CD4-positive, alpha-beta T cell treated with Interleukin-1 beta for 1 hour (primary cell): ENCODE measurements at places on chromosomes 2 and 18.

- no peak for DNase-seq
Observed at GRCh38 chr2:31580321-31581117, at the start of gene SRD5A2. SRD5A2 (minus strand) TSS chr2:31580938; CDS start chr2:31580900, 38 bp downstream.

DNA sequence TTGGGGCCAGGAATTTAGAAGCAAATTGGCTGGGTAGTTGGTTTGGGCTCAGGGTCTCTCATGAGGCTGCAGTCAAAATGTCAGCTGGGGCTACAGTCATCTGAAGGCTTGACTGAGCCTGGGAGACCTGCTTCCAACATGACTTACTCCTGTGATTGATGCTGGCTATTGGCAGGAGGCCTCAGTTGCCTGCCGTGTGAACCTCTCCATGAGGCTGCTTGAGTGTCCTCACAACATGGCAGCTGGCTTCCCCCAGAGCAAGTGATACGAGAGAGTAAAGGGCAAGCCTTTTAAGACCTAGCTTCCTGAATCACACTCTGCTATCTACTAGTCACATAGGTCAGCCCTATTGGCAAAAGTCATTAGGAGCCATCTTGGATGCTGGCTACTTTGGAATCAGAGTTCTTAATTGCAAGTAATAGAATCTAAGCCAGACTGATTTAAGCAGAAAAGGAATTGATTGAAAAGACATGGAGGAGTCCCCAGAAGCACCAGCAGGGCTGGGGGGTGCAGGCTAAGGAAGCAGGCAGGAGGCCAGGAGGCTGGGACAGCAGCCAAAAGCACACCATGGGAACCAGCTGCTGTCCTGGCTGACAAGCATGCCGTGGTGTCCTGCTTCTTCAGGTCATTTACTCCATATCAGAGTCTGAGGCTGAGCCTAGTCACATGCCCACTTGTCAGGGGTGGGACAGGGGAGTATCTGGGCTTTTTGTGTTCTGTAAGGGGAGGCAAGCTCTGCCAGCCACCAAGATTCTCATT is 7.8 kb upstream of the GIGYF2 start:
- DNase-seq, result no peak

DNA sequence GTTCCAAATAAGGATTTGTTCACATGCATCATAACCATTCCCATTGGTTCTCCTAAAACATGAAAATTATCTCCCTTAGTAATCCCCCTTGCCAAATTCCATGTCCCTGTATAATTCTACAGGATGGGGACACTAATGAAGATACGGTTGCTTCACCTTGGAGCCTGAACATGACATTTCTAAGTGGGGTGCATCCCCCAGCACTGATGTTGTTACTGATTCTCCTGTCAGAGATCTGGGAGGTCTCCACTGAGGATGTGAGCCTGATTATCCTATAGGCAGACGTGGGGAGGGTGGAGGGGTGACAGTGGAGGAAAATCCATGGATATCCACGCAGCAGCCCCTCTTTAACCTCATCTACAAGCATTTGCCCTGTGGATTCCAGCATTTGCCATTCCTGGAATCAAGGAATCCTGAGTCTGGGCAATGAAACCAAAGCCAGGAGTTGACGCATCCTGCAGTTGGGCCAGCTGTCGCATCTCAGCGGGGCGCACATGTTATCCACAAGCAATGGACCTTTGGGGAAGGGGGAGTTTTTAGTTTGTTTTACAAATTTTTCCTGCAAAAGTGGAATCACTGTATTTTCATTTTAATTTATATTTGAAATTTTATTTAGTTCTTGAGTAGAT is 57.3 kb downstream of the HK2 start:
- DNase-seq, result no peak

DNA sequence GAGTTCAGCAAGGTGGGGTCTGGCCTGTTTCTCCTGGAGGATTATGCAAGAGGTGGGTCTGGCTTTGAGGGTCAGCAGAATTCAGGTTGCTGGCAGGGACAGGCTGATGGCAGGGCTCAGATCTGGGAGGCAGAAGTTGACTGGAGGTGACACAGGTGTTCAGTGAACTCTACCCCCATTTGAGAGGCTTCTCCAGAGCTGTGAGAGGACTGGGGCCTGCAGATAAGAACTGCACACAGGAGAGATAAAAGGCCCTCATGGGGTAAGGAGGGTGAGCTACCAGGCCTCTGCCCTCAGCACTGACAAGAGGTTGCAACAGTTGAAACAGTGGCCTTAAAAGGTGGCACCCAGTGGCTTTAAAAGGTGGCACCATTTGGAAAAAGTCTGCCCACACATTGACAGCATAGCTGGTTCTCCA is 13.1 kb downstream of the MOCOS start:
- DNase-seq, result no peak

DNA sequence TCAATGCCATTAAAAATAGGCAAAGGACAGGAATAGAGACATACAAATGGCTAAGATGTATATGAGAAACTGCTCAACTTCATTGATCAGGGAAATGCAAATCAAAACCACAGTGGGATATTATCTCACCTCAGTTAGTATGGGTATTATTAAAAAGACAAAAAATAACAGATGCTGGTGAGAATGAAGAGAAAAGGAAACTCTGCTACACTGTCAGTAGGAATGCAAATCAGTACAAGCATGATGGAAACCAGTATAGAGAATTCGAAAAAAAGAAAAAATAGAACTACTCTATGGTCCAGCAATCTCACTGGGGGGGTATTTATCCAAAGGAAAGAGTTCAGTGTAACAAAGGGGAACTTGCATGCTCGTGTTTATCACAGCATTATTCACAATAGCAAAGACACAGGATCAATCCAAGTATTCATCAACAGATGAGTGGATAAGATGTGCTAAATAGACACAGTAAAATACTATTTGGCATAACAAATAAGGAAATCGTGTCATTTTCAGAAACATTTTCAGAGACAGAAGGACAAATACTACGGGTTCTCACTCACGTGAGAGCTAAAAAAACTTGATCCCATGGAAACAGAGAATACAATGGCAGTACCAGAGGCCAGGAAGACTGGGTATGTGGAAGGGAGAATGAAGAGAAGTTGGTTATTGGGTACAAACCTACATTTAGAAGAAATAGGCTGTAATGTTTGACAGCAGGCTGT is 60.6 kb downstream of the CCDC74A start:
- no peak for DNase-seq

DNA sequence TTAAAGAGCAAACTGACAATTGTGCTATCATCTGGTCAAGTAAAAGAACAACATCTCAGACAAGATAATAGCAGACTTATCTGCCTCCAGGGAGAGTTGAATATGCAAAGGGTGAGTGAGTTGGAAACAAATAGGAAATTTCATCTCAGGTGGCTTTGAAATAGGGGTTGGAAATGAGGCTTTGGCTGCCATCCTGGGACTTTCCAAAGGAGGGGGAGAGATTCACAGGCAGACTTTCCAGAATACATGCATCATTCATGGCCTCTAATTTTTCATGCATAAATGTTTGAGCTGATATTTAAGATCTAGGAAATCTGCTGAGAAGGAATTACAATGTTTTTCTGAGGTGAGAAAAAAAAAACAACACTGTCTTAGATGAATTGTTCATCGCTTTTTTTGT is 300.5 kb downstream of the ALK start:
- DNase-seq, result no peak

DNA sequence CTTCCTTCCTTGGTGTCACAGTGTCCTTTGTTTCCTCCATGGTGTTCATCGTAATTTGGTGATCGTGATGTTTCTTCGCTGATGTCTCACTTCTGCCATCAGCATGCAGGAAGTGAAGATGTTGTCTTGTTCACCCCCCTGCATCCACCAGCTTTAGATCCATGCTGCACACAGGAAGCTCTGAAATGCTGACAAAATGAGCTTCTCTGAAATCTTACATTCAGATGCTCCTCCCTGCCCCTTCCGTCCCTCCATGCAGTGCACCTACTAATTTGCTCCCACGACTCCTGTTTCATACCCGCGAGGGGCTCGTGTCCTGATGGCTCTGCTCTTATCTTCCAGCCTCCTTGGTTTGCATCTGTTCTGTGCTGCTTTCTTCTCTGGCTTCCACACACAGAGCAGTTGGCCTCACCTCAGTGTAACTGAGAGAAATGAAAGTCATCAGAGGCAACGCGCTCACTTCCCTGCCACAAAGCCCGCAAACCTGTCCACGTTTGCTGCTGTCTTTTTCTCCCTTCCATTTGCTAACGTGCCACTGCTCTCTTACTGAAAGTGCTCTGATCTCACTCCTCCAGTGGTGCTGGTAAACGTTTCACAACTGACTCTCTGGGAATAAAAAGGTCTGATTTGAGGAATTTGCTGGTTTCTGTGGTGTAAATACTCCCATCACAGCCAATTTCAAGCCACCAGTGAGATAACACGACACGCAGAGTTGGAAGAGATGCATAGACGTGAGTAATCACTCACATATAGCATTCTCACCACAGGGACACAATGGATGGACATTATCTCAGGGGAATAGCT is 41.0 kb upstream of the MGAT4A start:
- peak; percentile 76 for DNase-seq

- no peak for DNase-seq
Observed at GRCh38 chr2:68083346-68083745, 20.5 kb upstream of the C1D start.

GRCh38 chr2:136384531-136385303 is 266.8 kb upstream of the CXCR4 start:
- peak; percentile 64 for DNase-seq

DNA sequence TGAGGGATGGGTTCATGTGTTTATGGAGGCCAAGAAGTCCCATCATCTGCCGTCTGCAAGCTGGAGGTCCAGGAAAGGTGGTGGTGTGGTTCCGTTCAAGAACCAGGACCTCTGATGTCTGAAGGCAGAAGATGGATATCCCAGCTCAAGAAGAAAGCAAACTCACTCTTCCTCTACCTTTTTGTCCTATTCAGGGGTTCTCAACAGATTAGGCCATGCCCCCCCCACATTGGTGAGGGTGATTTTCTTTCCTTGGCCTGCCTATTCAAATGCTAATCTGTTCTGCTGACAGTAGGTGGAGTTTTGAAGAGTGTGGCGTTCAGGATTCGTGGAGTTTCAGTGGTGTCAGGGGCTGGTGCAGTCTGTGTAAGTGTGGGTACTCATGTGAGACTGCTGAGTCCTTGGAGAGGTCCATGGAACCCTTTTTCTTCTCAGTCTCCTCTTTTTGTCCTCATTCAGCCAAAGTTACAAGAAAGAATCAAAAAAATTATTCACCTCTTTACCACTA is 5.9 kb downstream of the MSL3B start:
- no peak for DNase-seq

- DNase-seq, result no peak
Observed at GRCh38 chr2:78427170-78427569, 598.3 kb upstream of the REG3G start.

DNA sequence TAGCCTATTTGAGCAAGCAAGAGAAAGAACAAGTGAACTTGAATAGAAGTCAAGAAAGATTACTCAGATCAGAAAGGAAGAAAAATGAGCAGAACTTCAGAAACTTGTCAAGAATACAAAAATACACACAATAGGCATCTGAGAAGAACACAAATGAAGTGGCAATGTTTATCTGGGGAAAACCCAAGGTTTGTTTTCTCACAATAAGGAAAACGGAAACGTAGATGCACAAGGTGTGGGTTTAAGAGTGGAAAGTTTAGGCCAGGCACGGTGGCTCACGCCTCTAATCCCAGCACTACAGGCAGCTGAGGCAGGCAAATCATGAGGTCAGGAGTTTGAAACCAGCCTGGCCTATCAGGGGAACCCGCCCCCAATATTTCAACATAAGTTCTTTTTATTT is 159.5 kb upstream of the GYPC start:
- DNase-seq, result no peak

GRCh38 chr2:72581560-72582181 is 244.2 kb downstream of the EXOC6B start:
- DNase-seq, result no peak

- DNase-seq, result no peak
Observed at GRCh38 chr2:187689372-187689771, 135.1 kb upstream of the TFPI start.

DNA sequence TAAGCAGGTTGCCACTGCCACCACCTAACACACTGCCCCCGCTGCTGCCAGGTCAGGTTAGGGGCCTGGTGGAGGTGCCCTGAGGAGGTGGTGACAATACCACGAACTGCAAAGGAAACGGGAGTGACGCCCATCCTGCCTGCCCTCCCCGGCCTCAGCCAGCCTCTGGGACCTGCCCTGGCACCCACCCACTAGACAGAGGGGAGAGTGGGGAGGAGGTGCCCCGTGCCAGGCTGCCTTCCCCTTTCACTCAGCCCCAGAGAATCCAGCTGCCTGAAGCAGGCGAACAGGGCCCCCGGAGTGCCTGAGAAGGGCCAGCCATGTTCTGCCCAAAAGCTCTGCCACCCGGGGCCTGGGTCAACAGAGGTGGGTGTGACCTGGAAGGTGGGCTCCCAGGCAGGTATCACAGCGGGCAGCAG is 44.5 kb upstream of the FOSL2 start:
- DNase-seq, result peak; percentile 79

GRCh38 chr2:20144861-20145260 is 80.1 kb downstream of the SDC1 start:
- no peak for DNase-seq

DNA sequence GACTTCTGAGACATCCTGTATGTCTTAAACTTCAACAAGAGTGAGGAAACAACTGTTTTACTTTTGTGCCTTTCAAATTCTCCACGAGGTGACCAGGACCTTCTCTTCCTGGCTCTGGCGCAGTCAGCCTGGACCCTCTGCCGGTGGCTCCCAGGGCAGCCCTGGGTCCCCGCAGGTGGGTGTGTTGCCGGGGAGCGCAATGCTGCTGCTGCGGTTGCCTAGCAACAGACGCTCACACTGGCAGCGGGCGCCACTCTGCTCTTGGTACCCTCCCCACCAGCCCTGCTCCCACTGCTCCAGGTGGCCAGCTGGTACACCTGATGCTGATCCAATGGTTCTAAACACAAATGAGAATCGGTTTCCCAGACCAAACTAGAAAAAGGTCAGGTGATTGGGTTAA is 58.7 kb downstream of the GNAL start:
- no peak for DNase-seq

- DNase-seq, result no peak
Observed at GRCh38 chr2:33208400-33208799, 261.6 kb downstream of the LTBP1 start.

- DNase-seq, result no peak
Observed at GRCh38 chr2:42063431-42064171, 15.8 kb downstream of the PKDCC start.

- no peak for DNase-seq
Observed at GRCh38 chr18:25146512-25146910, 205.5 kb downstream of the ZNF521 start.

GRCh38 chr2:169300636-169301530 is 61.5 kb downstream of the LRP2 start:
- DNase-seq, result no peak

DNA sequence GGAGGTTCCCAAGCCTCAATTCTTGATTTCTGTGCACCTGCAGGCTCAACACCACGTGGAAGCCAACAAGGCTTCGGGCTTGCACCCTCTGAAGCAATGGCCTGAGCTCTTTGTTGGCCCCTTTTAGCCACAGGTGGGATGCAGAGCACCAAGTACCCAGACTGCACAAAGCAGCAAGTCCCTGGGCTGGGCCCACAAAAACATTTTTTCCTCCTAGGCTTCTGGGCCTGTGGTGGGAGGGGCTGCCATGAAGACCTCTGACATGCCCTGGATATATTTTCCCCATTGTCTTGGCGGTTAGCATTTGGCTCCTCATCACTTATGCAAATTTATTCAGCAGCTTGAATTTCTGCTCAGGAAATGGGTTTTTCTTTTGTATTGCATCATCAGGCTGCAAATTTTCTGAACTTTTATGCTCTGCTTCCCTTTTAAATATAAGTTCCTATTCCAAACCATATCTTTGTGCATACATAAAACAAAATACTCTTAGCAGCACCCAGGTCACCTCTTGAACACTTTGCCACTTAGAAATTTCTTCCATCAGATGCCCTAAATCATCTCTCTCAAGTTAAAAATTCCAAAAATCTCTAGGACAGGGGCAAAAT is 9.0 kb upstream of the MATN3 start:
- DNase-seq, result no peak
